ENCODE measurements at places on chromosomes 2 and 18.

GRCh38 chr18:58229162-58229561 lies 185.1 kb downstream of the NEDD4L start:
- no peak for DNase-seq

- no peak for DNase-seq
Observed at GRCh38 chr2:36578343-36579296, 19.3 kb downstream of the FEZ2 start.

DNA sequence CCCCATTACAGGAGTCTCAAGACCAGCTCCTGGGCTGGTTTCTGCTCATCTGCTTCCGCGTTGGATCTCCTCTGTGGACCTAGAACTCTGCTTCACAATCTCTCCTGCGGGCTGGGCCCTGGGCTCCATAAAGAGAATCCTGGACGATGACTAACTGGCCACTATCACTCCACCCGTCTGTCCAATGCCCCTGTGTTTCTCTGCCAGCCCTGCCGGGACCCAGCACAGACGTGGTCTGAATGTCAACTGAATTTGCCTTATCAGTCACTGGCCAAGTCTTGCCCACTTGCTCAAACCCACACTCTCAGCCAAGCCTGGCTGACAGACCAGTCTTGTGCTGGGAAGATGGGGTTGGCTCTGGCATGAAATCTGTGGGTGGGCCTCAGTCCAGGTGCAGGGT lies 17.4 kb downstream of the KIF3C start:
- no peak for DNase-seq

DNA sequence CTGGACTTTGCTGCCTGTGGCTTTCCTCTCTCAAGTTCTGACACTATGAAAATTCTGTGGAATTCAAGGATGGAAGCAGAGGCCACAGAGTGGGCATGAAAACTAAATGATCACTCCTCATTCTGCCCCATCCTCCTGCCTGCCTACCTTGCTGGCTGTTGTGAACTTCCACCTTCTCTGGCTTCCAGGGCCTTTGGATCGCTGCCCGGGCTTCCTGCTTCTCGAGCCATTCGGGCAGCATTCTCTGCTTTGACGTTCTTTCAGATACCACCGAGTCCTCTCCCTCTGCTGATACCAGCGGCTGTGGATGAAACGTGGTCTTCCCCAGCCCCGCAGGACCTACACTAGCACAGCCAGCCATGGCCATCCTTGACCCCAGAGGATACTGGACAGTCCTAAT lies 327.7 kb upstream of the SLC14A2 start:
- DNase-seq: no peak

DNA sequence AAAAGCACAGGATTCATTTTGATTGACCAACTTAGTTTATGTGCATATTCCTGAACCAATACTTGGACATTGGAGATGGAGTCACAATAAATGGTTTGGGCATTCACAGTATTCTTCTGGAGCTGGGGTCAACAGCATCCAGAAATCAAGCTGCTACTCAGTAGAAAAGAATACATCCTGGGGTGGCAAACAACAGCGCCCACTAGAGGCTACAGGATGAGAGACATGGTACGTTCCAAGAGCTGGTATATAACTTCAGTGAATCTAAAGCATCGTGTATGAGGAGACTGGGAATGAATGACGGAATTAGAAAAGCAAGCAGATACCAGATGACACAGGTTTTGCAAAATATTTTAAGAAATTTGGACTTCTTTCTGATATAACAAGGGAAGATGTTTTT lies 142.9 kb upstream of the FIGN start:
- DNase-seq: no peak

DNA sequence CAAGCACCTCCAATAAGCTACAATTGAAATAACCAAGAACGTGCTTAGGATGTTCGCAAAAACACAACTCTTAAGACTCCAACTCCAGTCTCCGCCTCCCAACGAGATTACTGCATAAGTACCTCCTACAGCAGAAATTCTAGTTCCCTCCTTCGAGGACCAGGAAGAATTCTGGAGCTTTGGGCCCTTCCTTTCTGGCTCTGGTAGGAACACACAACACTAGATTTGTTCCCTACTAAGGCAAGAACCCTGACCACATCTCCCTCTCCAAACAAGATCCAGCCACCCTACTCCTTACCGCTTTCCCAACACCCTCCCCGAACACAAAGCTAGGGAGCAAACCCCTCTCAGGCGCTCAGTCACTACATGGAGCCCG lies 721 bp downstream of the ADAM17 start:
- DNase-seq: peak; percentile 61

DNA sequence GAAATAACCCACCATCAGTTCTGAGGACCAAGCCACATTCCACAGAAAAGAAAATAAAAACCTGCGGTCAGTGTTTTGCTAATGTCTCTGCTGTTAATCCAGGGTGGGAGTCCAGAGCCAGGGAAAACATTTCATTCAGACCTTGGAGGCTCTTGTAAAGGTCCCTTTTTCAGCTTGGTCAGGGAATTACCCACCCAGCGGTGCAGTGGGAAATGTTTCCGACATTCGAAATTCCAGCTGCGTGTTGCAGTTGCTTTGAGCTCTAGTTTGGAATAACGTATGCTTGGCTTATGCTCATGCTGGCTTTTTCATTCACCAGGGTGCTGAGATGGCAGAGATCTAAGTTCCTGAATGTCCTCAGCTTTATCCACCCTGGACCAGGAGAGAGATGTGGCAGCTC lies 219.1 kb downstream of the TRIB2 start:
- no peak for DNase-seq

DNA sequence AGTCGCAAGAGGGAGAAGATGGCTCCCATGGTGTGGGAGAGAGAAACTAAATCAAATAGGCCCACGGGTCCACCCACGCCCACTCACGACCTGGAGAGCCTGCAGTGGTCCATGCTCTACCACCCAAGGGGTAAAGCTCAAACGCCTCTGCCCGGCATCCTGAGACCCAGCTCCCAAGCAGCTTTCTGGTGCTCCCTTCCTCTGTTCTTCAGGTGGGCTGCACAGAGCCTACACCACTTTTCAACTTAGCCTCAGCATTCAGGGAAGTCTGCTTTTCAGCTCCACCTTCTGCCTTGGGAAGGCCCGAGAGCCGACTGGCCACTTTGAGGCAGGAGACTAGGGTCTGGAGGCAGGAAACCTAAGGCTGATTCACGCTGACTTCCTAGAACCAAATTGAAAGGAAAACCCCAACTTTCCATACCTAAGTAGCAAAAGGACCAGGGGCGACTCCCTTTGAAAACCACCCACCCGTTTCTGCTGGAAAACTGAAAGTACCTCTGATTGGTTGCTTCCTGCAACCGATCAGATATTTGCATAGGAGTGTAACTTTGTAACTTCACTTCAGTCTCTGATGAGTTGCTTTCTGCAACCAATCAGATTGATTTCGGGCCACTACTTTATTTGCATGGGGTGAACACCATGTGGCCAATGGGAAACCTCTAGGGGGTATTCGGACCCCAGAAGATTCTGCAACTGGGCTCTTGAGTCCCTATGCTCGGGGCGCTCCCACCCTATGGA lies 26.8 kb upstream of the SPATA3 start:
- no peak for DNase-seq

GRCh38 chr2:159230145-159230877 lies 56.2 kb downstream of the WDSUB1 start:
- DNase-seq: no peak

GRCh38 chr2:219158586-219158985 lies 2.0 kb downstream of the NHEJ1 start:
- DNase-seq: no peak

- no peak for DNase-seq
Observed at GRCh38 chr18:48749768-48750167, 201.0 kb downstream of the SMAD7 start.

DNA sequence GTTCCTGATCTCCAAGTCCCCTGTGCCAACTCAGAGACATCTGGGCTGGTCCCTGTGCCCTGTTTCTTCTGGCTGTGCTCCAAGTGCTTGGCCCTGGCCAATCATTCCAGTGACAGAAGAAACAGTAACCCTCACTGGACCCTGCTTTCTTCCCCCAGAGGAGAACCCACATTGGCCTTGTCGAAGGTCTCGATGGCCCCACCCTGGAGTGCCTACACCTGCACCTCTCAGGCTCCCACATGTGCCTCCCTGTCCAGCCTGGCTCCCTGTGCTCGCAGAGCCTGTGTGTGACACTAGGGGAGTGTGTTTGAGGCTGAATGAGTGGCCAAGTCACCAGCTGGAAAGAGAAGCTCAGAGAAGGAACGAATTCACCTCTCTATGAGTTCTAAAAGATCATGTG lies 5.9 kb upstream of the MAL start:
- no peak for DNase-seq

DNA sequence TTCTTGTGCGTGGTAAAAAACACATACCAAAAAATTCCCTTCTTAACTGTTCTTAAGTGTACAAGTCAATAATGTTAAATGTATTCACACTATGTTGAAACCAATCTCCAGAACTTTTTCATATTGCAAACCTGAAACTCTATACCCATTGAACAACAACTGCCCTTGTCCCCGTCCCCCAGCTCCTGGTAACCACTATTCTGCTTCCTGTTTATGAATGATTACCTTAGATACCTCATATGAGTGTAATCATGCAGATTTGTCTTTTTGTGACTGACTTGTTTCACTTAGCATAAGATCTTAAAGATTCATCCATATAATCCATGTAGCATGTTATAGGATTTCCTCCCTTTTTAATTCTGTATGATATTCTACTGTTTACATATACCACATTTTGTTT lies 59.9 kb downstream of the NAT8 start:
- no peak for DNase-seq

DNA sequence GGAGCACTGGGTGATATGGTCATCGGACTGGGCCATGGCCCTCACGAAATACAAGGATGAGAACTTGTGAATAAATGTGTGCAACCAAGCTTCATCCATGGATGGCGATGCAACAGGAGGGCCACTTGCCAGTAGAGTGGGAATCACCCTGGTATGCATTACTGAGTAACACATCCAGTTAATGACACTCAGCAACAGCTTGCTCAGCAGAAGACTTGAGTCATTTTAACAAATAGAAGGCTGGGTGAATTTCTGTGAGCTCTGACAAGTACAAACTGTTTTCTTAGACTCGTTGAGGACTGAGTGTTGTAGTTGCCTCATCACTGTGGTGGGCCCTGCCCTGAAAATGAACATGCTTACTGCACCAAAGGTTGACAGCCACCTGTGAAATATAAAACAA lies 221.6 kb downstream of the NCKAP5 start:
- DNase-seq: no peak

DNA sequence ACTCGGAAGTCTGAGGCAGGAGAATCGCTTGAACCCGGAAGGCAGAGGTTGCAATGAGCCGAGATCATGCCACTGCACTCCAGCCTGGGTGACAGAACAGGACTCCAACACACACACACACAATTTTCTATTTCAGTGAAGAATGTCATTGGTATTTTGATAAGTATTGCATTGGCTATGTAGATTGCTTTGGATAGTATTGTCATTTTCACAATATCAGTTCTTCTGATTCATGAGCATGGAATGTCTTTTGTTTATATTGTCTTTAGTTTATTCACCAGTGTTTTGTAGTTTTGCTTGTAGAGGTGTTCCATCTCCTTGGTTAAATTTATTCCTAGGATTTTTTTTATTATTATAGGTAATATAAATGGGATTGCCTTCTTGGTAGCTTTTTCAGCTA lies 693.4 kb upstream of the SYT4 start:
- DNase-seq: no peak

DNA sequence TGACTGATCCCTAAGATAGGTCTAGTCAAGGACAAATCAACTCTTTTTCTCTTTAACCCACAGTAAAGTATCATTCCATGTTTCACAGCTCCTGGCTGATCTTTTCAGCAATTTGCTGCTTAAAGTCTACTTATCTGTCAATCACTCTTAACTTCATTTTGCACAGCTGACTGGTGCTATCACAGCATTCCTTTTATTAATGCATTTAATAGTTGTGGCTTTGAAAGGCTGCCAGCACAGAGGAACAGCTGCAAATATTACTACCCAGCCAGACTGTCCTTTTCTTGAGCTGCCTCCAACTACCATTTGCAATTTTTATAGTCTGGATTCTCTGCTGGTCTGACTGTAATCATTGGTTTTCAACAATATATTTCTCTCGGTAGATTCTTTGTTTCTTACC lies 303.5 kb downstream of the STK39 start:
- no peak for DNase-seq

DNA sequence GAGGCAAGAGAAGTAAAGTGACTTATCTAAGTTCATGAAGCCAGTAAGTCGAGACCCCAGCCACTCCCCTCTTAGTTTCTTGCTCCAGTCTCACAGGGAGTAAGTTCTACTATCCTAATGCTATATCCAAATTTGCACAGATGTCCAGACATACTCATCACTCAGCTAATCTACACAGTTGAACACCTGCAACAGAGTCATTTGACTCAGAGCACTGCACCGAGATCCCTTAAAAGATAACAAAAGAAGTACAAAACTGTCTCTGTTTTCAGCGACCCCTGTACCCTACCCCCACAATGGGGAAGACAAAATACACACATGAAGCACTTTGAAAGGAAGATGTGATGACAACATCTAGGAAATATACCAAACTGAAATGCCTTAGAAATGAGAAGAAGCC lies 22.6 kb upstream of the CCDC141 start:
- no peak for DNase-seq

DNA sequence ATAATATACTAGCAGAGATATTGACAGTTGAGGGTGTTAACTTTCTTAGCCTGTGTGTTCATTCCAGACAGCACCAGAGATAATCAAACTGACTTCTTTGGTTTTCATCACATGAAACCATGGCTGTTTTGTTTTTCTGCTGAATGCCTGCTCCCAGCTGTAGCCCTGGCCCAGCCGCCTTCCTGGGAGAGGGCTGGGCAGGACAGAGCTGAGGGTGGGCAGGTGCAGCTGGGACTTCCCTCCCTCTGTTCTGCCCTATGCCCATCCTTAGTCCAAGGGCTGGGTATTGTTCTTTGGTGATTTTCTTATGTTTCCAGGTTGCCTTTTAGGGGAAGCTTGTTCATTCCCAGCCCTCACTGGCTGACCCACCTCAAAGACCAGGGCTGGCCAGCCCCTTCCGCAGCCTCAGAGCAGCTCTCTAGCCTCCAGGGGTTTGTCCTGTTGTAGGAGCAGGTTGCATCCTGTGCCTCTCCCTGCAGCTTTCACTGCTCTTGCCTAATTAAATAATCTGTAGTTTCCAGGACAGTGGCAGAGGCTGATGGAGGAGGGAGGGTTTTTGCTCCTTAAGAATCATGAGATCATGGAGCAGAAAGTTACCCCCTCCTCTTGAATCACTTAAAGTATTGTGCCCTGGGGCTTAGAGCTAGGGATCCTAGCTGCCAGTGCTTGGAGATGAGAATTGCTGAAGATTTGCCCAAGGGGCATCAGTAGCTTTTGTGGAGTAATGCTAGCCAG lies 61.4 kb downstream of the MTCL1 start:
- DNase-seq: no peak

- DNase-seq: no peak
Observed at GRCh38 chr2:224453892-224454291, 52.0 kb upstream of the FAM124B start.

- no peak for DNase-seq
Observed at GRCh38 chr2:226398580-226398979, 401.0 kb downstream of the IRS1 start.

GRCh38 chr2:205696927-205697441 lies 14.7 kb downstream of the NRP2 start:
- no peak for DNase-seq

GRCh38 chr2:60422826-60423483 lies 130.5 kb downstream of the BCL11A start:
- DNase-seq: no peak

- no peak for DNase-seq
Observed at GRCh38 chr2:188193230-188193629, 98.4 kb upstream of the GULP1 start.

- no peak for DNase-seq
Observed at GRCh38 chr2:131580187-131580586, 52.5 kb downstream of the CCDC74A start.

- DNase-seq: no peak
Observed at GRCh38 chr2:100423631-100424030, 6.2 kb upstream of the CHST10 start.

- no peak for DNase-seq
Observed at GRCh38 chr2:225820826-225821225, 421.3 kb downstream of the NYAP2 start.

Measured in CD4-positive, alpha-beta memory T cell (primary cell).